ENCODE measurements at places on chromosomes 5 and 9.

- no peak for DNase-seq
Observed at GRCh38 chr5:8701251-8701650, 832.3 kb downstream of the MTRR start.

- DNase-seq = no peak
Observed at GRCh38 chr5:109546461-109546860, 136.7 kb upstream of the PJA2 start.

DNA sequence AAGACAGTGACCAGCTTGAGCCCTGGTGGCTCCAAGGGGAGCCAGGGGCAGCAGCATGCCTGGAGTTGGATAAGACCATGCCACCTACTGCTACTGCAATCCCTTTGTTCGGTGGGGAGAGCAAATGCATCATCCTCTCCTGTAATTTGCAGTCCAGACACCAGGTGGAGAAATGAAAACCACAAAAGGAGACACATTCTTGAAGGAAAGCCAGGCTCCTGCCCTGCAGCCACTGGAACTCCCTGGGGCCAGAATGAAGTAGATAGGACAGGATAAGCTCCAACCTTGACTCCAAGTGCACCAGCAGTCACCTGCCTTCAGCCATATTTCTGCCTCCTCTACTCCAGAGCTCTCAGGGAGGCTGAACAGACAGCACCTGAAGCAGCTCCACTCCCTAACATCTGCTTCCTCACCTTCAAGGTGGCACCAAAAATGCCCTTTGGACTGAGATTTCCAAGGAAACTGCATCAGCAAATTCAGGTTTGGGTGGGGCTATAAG lies 65.1 kb upstream of the IQGAP2 start:
- no peak for DNase-seq

DNA sequence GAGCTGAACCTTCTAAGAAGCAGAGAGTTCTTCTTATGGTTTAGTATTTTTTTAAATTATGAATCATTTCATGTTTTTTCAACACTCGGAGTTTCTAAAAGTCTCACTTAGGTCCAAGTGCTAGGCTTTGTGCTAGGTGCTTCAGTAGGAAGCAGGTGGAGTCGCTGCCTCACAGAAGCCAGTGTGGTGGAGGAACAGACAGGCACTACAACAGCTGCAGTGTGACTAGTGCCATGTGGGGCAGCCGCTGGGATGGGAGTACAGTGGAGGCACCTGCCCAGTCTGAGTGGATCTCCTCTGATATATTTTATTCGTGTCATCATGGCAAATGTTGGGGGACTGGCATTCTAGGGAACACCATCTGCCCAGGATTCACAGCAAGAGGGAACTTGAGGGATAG lies 15.3 kb downstream of the PCDHGC5 start:
- DNase-seq = no peak

GRCh38 chr5:149887622-149888183 lies 56.9 kb downstream of the PDE6A start:
- DNase-seq = no peak

- no peak for DNase-seq
Observed at GRCh38 chr9:37582548-37583157, 6.5 kb upstream of the FBXO10 start.

DNA sequence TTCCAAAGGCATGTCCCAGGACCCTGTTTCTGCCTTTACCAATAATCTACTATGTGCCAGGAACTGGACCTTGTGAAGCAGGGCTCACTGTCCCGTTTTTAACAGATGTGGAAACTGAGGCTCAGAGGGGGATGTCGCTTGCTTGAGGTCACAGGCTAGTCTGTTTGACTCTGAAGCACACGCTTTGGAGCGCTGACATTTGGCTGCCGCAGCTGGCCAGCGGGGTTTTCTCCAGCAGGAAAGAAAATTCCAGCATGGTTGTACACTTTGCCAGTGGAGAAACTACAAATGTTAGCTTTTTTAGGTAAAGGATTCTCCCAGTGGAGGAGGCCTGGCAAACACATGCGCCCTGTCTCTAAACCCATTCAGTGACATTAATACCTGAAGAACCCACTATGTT lies 50.5 kb downstream of the SH3PXD2B start:
- peak; percentile 62 for DNase-seq

GRCh38 chr5:109939116-109939682 lies 249.5 kb downstream of the MAN2A1 start:
- DNase-seq = no peak

GRCh38 chr5:178612299-178612698 lies 14.6 kb downstream of the CLK4 start:
- DNase-seq = no peak

GRCh38 chr5:150626853-150627276 lies 13.6 kb upstream of the SYNPO start:
- peak; percentile 66 for DNase-seq

- DNase-seq = no peak
Observed at GRCh38 chr5:62592558-62592957, 13.9 kb downstream of the LRRC70 start.

DNA sequence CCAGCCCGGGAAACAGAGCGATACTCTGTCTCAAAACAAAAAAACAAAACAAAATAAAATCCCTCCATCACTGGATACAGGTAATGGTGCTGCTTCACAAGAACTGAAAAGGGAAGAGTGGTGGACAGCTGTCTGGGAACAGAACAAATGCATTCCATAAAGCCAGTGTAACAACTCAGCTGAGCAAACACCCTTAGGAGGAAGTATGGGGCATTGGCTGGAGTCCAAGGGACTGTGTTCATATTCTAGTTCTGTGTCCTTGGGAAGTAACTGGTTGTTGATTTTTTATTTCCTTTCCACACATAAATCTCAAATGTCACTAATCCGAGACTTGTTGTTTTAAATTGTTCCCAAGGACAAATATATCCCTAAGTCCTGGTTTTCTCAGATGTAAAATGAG lies 38.3 kb downstream of the HTR1A start:
- no peak for DNase-seq

DNA sequence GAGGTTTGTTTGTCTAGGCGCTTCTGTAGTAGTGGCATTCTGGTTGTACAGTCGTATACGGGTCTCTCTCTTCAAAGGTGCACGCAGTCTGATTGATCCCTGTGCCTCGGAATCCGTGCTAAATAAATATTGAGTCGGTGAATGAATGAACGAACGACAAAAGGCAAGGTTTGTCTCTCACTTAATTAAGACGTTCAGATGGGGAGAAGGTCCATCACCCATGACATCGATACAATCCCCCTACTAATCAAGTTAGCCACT lies 500 bp upstream of the CREBRF start:
- DNase-seq = no peak

DNA sequence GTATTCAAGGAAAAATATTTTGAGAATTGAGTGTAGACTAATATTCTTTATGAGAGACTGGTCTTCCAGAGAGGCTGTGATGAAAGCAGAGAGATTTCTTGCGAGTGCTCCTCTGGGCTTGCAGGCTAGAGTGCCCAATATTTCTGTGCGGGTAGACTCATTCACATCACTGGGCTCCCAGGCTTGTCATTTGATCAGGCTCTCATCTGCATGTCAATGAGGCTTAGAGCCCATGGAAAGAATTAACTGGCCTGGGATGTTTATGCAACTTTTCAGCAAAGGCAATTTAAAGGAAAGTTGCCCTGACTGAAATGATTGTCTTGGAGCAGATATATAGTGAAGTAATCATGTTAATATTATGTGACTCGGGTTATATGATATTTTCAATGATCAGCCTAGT lies 42.3 kb downstream of the SNCAIP start:
- no peak for DNase-seq

DNA sequence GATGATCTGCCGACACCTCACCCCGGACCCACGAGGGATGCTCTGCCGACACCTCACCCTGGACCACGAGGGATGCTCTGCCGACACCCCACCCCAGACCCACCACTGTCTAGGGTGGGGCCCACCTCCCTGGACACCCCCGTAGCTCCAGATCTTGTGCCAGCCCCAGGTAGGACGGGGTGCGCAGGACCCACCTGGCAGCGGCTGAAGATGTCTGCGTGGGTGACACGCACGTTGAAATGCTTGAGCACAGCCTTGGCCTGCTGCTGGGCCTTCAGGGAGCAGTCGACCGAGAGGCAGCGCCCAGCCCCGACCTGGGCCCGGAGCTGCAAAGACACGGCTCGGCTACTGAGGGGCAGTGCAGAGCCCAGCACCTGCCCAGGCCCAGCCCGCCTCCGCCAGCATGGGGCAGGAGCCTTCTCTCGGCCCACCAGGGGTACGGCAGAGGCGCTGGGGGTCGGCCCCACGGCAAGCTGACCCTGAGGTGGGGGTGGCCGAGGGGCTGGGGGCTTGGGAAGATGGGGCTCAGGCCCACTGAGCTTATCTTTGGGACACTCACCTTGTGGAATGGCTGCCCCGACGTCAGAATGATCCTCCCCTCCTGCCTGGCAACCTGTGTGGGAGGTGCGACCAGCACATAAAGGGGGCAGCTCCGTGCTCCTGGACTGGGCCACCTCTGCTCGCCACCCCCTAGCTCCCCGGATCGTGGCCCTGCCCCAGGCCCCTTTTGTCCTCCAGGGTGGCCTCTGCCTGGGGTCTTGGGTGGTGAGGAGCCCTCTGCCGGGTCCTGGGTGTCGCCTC lies 21.7 kb upstream of the NRARP start:
- no peak for DNase-seq

DNA sequence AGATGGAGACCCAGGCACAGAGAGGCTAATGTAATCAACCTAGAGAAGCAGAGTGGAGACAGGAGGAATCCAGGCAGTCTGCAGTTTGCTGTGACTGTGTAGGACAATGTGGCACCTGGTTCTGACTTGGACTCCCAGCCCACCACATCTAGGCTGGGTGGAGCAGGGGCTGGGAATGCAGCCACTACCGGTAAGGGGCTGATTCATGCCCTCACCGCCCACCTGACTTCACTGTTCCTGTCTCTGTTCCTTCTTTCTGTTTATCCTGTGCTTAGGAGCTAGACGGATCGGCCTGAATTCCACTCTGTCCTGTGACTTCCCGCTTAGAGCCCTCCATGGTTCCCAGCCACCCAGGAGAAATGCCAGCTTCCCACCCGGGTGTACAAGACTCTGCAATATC lies 2.6 kb downstream of the PDLIM4 start:
- no peak for DNase-seq
